ENCODE measurements at places on chromosomes 4 and X.

DNA sequence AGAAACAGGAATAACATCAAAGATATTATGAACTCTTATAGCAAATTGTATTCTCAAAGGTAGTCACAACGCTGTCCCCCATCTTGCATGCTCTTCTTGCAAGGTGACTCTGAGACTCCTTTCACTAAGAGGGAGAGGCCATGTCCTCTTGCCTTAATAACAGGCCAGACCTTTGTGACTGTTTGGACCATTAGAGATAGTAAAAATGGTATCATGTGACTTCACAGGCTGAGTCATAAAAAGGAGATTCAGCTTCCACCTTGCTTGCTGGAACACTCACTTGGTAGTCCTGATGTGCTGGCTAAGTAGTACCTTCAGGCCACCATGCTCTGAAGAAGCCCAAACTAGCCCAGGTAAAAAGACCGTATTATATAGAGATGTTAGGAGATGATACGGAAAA lies 143.8 kb downstream of the FBXW7 start:
- DNase-seq: no peak

GRCh38 chrX:154313147-154313546 lies 17.6 kb downstream of the TKTL1 start:
- DNase-seq: no peak

GRCh38 chr4:78937837-78938236 lies 1.4 kb downstream of the PAQR3 start:
- no peak for DNase-seq

GRCh38 chr4:77375866-77376607 lies 219.0 kb downstream of the CCNG2 start:
- no peak for DNase-seq

- peak; percentile 99 for DNase-seq
Observed at GRCh38 chr4:6688879-6689505, 4.7 kb upstream of the S100P start.

- no peak for DNase-seq
Observed at GRCh38 chr4:41451961-41452360, 86.0 kb upstream of the LIMCH1 start.

GRCh38 chr4:176874721-176875445 lies 82.2 kb upstream of the VEGFC start:
- no peak for DNase-seq

- DNase-seq: no peak
Observed at GRCh38 chr4:22070256-22070655, 121.7 kb upstream of the KCNIP4 start.

- DNase-seq: no peak
Observed at GRCh38 chr4:123825596-123826291, 429.1 kb downstream of the SPRY1 start.

GRCh38 chrX:37590047-37590446 lies 18.6 kb downstream of the LANCL3 start:
- no peak for DNase-seq

DNA sequence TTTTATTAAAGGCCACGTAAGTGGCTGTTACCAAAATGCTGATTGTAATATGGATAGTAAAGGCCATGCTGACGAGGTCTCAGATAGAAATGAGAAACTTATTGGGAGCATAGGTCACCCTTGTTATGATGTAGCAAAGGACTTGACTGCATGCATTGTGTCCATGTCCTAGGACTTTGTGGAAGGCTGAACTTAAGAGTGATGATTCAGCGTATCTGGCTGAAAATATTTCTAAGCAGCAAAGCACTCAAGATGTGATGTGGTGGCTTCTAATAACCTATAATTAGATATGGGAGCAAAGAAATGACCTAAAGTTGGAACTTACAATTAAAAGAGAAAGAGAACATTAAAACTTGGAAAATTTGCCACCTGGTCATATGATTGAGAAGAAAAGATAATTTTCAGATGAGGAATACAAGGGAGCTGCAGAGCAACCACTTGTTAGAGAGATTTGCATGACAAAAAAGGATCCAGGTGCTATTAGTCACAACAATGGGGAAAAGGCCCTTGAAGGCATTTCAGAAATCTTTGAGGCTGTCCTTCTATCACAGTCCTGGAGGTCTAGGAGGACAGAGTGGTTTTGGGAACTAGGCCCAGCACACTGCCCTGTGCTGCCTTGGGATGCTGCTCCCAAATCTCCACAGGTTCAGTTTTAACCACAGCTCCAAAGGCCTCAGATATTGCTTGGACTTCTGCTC lies 793.7 kb upstream of the LCORL start:
- no peak for DNase-seq

Measured in NB4 (cell line).